ENCODE measurements at places on chromosomes 5 and 9.
A peak's percentile ranks its signal among the peaks of the same experiment; 100 is the strongest.

DNA sequence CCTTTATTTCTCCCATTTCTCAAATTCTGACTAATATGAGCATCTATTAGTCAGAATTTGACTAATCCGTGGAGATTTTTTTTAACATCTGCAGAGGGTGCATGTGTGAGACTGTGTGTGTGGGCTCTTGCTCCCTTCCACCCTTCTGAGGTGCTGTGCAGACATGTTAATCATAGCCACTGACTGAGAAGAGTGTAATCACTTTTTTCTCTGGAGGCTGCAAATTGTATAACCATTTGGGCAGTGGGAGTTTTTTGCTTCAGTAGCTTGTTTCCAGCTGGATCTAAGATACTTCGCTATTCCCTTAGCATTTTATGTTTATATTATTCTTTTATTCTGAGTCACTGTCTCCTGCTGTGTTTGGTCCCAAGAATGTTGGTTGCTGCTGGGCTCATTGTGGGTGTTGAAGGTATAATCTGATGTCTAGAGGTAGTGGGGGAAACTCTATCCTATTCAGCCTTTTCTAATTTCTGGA lies 66.2 kb downstream of the ARHGEF28 start:
- no peak for DNase-seq

- DNase-seq = no peak
Measured at GRCh38 chr5:168302785-168303184, 11.3 kb downstream of the WWC1 start.

DNA sequence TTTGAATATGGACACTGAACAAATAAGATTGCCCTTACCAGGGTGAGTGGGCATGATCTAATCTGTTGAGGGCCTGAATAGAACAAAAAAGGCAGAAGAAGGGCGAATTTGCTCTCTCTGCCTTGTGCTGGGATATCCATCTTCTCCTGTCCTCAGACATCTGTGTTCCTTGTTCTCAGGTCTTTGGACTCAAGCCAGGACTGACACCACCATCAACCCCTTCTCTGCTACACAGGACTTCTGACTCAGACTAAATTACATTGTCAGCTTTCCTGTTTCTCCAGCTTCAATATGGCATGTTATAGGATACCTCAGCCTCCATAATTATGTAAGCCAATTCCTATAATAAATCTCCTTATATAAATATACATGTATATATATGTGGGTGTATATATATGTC lies 40.8 kb upstream of the SLCO6A1 start:
- no peak for DNase-seq

GRCh38 chr9:129290606-129291005 lies 112.5 kb upstream of the IER5L start:
- no peak for DNase-seq

- DNase-seq = no peak
Measured at GRCh38 chr9:98842510-98842909, 35.0 kb downstream of the GALNT12 start.

GRCh38 chr5:89769975-89770374 lies 639.6 kb downstream of the CETN3 start:
- DNase-seq = no peak

DNA sequence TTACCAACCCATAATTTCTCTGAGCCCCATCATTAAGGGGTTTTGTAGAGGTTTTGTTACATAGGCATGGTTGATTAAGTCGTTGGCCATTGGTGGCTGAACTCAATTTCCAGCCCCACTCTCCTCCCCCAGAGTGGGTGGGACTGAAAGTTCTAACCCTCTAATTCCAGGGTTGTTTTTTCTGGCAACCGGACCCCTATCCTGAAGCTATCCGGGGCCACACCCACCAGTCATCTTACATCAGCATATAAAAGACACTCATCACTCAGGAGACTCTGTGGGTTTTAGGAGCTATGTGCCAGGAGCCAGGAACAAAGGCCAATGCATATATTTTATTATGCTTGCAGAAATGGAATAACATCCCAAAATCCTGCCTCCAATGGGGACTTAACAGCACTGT lies 186.0 kb downstream of the NXNL2 start:
- DNase-seq = no peak

DNA sequence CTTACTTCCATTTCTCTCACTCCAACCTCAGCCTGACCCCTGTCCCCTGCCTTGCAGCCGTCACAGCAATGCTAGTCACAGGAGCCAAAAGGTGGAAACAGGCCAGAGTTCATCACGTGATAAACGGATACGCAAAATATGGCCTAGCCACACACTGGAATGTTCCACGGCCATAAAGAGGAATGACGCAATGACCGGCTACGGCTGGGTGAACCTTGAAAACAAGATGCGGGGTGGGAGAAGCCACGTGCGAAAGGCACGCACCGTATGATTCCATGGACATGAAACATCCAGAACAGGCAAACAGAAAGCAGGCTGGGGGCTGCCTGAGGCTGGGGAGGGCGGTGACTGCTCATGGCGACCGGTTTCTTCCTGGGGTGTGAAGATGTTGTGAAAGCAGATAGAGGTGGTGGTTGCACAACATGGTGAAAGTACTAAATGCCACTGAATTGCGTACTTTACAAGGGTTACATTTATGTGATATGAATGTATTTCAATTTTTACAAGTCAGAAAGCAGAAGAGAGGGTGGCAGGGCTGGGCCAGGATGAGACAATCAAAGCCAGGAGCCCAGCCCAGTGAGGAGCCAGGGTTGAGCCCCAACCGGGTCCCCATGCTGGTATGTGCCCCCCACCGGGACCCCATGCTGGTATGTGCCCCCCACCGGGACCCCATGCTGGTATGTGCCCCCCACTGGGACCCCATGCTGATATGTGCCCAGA lies 117.8 kb upstream of the SARDH start:
- no peak for DNase-seq

GRCh38 chr5:126284977-126285696 lies 138.1 kb upstream of the GRAMD2B start:
- DNase-seq = no peak

- DNase-seq = no peak
Measured at GRCh38 chr5:109691996-109692395, 2.3 kb downstream of the MAN2A1 start.

- DNase-seq = no peak
Measured at GRCh38 chr9:3205421-3206095, 320.2 kb downstream of the RFX3 start.

DNA sequence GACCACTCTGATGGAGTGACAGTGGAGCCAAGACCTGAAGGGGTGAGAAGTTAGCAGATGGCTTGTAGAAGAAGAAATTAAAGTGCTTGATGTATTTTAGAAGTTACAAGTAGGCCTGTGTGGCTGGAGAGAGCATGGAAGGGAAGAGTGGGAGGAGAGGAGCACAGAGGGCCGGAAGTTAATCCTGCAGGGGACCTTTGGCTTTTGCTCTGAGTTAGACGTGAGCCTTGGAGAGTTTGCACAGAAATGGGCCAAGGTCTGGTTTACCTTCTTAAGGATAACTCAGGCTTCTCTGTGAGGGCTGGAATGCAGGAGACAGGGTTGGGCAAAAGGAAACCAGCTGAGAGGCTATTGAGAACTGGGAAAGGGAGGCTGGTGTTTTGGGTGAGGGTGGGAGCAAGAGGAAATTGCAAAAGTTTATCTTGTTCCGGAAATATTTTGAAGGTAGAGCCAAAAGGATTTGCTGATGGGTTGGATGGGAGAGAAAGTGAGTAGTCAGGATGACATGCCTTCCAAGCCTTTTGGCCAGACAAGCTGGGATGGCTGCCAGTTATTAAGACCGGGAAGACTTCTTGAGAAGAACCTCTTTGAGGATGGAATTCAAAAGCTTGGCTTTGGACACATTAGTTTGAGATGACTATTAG lies 17.5 kb upstream of the F2RL1 start:
- DNase-seq = no peak

DNA sequence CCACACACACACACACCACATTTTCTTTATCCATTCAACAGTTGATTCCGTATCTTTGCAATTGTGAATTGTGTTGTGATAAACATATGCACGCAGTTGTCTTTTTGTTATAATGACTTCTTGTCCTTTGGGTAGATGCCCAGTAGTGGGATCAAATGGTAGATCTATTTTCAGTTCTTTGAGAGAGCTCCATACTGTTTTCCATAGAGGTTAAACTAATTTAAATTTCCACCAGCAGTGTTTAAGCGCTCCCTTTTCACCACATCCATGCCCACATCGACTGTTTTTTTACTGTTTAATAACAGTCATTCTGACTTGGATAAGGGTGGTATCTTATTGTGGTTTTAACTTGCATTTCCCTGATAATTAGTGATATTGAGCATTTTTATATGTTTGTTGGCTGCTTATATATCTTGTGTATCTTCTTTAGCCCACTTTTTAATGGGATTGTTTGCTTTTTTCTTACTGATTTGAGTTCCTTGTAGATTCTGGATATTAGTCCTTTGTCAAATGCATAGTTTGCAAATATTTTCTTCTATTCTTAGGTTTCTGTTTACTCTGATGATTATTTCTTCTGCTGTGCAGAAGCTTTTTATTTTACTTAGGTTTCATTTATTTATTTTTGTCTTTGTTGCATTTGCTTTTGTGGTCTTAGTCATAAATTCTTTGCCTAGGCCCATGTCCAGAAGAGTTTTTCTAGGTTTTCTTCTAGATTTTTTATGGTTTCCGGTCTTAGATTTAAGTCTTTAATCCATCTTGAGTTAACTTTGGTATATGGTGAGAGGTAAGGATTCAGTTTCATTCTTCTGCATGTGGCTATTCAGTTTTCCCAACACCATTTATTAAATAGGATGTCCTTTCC lies 82.4 kb downstream of the SH3RF2 start:
- no peak for DNase-seq

DNA sequence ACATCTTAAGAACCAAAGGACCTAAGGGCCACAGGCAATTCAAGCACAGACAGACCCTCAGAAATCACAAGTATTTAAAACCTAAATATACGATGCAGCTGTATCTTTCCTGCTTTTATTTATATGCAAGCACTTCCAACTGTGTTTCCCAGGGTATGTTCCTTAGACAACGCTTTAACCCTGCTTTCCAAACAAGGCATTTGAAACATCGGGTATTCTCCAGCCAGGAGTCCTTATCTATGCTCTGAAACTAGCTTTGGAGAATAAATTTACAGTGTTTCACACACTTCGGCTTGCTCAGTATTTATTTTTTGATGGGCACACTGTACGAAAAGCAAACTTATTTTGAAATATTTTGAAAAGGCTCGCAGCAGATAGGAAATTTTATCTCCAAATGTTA lies 13.5 kb downstream of the NR6A1 start:
- DNase-seq = no peak

- DNase-seq = no peak
Measured at GRCh38 chr9:6758248-6758497, 400 bp downstream of the KDM4C start.

DNA sequence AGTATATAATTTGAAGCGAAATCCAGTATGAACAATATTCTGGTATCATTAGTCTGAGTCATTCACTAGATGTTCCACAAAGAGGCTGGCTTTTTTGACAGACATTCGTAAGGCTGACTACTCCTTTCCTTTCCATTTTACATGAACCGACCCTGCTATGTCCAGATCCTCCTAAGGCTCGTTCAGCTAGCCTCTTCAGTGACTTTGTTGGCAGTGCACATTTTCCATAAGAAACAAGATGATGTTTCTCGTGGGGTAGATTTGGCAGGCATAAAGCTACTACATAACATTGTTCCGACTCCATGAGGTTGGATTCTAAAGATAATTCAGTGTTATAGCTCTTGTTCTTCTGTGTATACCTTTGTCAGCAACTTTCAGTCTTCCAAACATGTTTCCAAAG lies 49.0 kb downstream of the ZNF462 start:
- DNase-seq = no peak

- DNase-seq = no peak
Measured at GRCh38 chr9:116767219-116767618, 80.1 kb downstream of the TRIM32 start.

- DNase-seq = no peak
Measured at GRCh38 chr5:78546276-78546996, 102.1 kb downstream of the LHFPL2 start.

DNA sequence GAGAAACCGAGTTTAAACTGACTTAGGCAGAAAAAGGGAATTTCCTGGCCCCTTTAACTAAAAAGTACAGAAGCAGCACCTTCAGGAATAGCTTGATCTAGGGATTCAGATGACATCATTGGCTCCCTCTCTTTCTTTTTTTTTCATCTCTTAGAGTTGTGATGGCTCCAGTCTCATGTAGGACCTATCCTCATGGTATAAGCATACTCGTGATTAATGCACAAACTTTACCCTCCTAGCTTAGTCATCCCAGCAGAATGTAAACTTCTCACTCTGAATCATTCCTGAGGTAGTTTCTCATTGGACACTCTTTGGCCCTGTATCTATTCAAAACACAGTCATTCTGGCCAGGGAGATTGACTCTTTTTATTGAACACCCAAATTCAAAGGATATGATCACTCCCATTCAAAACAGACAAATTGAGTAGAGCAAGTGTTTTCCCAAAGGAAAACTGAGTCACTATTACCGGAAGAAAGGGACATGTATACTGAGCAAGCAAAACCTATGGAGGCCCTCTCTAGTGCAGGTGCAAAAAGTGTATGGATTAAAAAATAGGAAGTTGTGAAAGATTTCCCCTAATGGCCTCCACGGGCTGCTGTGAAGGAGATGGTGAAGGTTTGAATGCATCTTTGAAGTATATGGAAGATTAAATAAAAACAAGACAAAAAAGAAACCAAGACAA lies 27.6 kb upstream of the SMIM23 start:
- no peak for DNase-seq

DNA sequence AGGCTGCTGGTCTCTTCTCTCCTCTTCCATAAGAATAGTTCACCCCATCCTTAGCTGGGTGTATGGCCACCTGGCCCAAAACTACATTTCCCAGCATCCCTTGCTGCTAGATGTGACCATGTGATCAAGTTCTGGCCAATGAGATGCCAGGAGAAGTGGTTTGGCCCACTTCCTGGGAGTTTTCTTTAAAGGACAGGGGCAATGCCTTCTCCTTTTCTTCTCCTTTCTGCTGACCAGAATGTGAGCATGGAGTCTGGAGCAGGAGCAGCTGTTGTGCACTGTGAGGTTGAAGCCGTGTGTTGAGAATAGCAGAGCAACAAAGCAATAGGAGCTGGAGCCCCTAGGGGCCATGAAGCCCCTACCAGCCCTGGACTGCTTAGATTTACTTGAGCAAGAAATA lies 36.8 kb downstream of the C9orf50 start:
- DNase-seq = peak; percentile 70

DNA sequence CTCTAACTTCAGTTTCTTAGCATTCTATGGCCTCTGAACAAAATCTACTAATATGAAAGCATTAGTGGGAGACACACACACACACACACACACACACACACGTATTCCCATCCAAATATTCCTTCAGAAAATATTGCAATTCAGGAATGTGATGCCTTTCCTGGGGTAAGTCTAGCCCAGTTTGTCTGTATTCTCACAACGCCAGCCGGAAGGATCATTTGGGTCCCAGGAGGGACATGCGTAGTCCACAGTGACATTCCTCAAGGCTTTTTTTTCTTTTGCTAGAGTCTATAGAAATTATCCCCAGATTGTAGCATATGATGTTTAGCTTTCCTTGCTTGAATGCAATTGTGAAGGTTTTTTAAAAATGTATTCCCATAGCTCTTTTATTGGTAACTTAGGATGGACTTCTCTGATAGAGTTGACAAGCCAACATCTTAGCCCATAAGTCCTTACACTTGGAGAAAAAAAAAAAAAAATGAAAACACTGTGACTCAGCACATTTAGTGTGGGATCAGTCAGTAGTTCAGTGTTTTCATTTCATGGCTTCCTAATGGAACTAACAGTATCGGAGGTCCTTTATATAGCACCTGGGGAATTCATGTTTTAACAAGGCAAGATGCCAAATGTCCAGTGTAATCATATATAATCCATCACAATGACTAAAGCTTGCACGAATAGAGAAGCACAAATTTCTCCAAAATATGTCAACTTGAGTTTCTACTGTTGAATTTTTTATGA lies 316.5 kb downstream of the DIRAS2 start:
- DNase-seq = no peak
